Posterior vena cava (tissue), 2 donors: ENCODE measurements at places on chromosomes 6 and 20. TPM values are rescaled to one million over a fixed set of nuclear protein-coding genes. Genes with fewer than 3 reads are reported as not detected.

DNA sequence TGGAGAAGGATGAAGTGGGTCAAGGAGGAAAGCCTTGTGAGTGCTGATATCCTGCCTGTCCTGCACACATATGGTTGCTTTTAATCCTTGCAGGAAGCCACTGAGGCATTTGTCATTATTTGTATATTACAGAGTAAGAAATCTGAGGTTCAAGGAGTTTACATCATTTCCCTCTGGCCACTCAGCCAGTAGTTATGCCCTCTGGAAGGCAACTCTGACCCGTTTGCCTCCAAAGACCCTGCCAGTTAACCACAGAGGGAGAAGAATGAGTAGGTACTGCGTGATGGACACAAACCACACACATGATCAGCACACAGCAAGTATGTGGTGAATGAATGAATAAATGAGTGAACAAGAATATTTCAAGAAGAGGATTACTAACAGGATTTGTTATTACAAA lies 7.9 kb upstream of the FAM210B start:
- DNase-seq, result no peak

Gene CTAGE9
- not detected for total RNA-seq

DNA sequence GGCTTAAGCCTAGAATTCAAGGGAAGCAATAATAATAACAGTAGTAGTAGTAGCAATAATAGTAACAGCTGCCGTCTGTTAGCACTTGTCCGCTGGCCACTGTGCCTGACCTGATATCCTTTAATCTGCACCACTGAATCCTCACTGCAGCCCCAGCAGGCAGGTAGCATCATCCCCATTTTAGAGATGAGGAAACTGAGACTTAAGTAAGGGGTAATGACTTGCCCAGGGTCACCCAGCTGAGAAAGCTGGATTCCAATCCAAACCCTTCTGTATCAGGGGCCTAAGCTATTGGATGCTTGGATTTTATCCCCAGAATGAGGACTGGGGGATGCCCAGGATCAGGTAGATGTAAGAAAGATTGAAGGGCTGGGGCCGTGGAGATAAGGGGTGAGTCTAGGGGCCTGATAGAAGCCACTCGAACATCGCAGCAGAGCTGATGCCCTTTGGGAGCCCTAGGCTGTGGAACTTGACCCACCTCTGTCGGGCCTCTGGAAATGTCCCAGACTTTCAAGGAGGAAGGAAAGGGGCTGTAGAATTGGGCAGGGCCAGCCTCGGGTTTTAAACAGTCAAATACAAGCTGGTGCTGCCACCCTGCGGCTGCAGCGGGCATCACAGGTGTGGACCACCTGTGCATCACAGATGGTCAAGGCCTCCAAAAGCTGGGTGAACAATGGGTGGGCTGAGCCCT lies 102.1 kb upstream of the MYL9 start:
- peak; percentile 89 for DNase-seq

Gene CCND3
- total RNA-seq, result 53.3 TPM

GRCh38 chr6:44086931-44087574 lies 40.2 kb downstream of the MRPL14 start:
- no peak for DNase-seq

GRCh38 chr20:58344741-58345140 lies 35.2 kb downstream of the RAB22A start:
- no peak for DNase-seq

DNA sequence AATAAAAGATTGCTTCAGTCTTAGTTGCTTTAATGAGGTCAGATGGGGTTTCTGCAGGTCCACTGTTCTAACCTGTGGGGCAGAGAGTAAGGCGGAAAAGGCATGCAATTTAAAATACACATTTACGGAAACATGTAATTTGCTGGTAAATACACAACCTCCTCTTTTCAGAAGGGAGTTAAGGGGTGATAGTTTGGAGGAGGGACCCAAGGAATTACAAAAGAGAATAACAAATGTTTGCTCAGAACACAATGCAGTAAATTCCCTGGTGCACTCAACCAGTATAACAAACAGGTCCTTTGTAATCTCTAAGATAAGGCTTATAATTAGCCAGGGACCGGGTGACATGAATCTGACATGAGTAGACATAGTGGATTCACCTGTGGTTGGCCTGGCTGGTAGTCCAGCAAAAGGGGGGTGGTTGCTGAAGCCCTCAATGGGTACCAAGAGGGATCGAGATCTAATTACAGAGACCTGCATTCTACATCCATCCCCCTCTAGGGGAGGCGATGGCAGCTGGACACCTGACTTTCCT lies 295.1 kb downstream of the PHACTR1 start:
- DNase-seq, result no peak

Gene PDYN
- not detected for total RNA-seq

- peak; percentile 23 for DNase-seq
Measured at GRCh38 chr20:24455081-24455480, 14.3 kb upstream of the SYNDIG1 start.

Gene CCN5
- 342 TPM for total RNA-seq
